CD4-positive, alpha-beta T cell treated with Interleukin-12 subunit alpha and Interleukin-12 subunit beta, for 1 hour (primary cell): ENCODE measurements at places on chromosomes 1 and 21.
A peak's percentile ranks its signal among the peaks of the same experiment; 100 is the strongest.

DNA sequence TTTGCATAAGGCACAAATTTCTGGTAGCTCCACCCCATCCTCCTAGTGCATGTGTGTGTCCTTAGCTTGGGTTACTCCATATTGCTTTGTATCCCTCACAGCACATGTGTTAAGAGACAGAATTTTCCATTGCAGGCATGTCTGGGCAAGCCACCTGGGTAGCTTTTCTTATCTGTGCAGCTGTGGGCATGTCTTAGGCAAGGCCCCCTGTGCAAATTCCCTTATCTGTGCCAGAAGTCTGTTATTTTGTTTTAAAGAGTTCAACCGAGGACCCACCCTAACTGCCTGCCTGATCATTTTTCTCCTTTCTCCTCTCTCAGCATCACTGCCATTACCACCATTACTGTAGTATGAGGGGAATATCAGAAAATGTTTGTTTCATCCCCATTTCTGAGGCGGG lies 131.9 kb downstream of the CYYR1 start:
- no peak for DNase-seq

- no peak for DNase-seq
Measured at GRCh38 chr1:216750031-216750627, 26.9 kb upstream of the ESRRG start.

- DNase-seq: no peak
Measured at GRCh38 chr1:12709091-12709491, 6.8 kb upstream of the AADACL3 start.

GRCh38 chr1:84133479-84133878 lies 10.6 kb upstream of the PRKACB start:
- no peak for DNase-seq

DNA sequence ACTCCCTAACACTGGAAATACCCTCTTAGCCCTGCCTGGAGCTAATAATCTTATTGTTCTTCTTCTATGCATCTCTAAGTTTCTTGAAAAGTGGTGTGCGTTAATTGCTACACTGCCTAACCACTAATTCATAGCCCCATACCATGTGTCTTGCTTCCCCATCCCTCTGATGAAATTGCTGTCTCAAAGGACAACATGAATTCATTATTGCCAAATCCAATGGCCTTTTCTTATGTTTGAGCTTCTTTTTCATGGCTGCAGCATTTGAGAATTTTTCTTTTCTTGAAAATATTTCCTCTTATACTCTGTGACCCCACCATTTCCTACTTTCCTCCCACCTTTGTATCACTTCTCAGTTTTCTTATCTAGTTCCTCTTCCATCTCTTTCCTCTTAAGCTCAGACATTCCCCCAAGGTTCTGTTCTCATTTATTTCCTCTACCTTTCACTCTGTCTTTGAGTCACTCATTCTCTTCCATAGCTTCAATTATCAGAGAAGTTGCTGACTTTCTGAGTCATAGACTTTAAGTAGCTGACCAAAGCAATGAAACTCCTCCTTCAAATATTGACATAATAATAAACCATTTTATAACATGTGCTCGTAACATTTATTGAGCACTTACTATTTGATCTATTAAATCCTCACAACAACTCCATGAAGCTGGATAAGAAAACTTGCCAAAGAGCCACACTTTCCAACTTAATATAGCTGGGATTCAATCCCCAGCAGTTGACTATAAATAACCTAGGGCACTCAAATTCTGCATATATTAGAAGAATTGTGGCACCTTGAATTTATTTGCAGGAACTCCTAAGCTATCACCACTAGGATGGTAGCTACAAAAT lies 35.5 kb upstream of the ATP6V1G3 start:
- no peak for DNase-seq

DNA sequence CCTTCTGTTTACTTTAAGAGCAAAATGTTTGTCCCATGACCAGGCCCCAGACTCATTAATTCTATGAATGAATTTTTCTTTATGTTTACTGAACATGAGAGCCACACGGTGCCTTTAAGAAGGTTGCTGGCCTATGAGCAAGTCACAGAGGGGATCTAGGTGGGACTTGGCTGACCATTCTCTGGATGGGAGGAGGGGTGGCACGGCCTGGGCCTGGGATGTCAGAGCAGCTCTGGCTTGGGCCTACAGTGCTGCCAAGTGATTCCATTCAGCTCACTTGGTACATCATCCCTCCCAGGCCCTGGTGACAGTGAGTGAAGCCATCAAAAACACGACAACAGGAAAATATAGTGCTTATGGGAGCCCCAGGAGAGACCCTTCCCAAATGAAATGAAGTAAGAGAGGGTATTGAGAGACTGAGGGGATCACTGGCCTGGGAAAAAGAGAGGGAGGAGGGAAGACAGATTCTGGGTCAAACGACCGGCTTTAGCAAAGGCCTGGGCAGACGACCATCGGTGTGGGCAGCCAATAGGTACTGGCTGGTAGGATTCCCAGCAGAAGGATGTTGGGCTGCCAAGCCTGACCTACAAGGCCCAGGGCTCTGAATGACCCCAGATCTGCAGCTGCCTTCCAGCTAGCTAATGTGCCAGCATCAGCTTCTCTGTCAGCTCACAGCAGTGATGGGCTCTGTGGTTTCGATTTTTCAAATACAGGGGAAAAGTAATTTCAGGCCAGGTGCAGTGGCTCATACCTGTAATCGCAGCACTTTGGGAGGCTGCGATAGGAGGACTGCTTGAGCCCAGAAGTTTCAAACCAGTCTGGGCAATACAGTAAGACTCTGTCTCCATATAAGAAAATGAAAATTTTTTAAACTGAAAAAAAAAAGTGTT lies 3.3 kb downstream of the TMEM53 start:
- DNase-seq: no peak

DNA sequence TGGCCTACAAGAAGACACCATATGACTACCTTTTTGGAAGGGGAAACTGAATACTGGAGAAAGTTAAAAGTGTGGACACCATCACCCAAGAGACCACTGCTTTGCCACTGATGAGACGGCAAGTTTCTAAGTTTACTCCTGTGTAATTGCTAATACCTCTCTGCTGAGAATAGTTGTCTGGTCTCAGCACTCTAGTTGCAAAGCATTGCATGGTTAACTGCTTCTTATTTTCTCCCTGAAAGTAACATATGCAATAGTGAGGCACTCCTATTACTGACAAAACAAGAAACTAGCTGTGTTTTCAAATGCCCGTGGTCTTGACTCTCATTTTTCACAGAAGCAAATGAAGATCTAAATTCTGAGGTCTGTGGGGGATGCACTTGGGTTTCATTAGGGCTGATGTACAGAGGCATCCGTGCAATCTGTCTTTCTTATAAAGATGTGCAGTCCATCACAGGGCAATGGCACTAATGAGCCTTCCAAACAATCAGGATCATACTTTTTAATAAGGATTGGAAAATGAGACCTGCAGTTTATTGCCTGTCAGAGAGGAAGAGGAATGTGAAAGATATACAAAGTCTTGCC lies 62.9 kb downstream of the IFI44 start:
- no peak for DNase-seq

DNA sequence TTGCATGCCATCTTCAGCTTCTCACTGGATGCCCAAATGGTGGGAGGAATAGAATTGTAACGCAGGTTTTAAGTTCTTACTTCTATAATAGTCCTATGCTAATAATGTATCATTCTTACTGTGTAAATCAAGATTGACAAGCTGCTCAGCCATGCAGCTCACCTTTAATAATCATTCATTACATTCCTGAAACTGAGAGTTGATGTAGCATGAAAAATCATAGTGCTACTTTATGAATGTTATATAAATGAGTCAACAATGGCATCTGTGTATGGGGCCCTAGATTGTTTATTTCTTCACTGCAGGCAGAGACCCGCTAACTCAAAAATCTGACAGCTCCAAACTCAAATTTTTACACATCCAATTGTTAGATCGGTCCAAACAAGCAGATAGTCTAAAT lies 34.4 kb downstream of the FH start:
- DNase-seq: no peak

DNA sequence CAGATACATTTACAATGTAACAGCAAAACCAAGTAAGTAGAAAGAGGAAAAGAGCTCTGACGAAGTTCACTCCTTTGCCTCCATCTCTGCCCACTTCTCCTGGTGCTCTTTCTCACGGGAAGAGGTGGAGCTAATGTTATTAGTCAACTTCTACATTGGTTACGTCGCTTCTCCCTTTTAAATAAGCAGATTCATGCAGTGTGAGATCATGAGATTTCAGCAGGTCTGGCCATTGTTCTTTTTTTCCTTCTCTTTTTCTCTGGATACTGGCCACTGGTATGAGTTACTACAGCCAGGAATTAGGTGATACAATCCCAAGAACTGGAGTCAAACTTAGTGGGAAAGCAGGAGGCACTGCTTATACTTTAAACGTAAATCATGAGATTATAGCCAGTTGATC lies 207.1 kb downstream of the AKT3 start:
- no peak for DNase-seq

GRCh38 chr1:148333875-148334338 lies 149.2 kb downstream of the PPIAL4G start:
- DNase-seq: no peak

- no peak for DNase-seq
Measured at GRCh38 chr1:26274801-26275425, 5.0 kb upstream of the SH3BGRL3 start.

- DNase-seq: peak; percentile 3
Measured at GRCh38 chr1:178938959-178939317, 68.1 kb upstream of the ANGPTL1 start.

- DNase-seq: peak; percentile 49
Measured at GRCh38 chr1:162056043-162056442, 13.4 kb upstream of the NOS1AP start.

GRCh38 chr1:110538075-110538474 lies 19.1 kb upstream of the KCNA10 start:
- no peak for DNase-seq

- peak; percentile 49 for DNase-seq
Measured at GRCh38 chr1:27632387-27633297, 2.3 kb downstream of the FGR start.

GRCh38 chr1:171206204-171206977 lies 21.3 kb downstream of the FMO2 start:
- DNase-seq: no peak

DNA sequence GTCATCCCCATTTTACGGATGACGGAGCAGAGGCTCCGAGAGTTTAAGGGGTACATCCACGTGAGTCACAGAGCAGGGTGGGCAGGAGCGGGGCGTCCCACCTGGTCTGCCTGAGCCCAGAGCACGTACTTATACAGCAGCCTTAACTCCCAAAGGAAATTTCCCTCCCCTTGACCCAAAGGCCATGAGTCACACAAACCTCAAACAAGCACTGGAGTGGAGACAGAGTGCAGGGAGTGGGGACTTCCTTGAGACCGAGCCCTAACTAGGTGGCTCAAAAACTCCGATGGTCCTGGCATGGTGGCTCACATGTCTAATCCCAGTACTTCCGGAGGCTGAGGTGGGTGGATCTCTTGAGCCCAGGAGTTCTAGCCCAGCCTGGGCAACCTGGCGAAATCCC lies 141.6 kb upstream of the KLHDC7A start:
- DNase-seq: no peak

- no peak for DNase-seq
Measured at GRCh38 chr1:165344198-165344597, 12.3 kb downstream of the LMX1A start.

DNA sequence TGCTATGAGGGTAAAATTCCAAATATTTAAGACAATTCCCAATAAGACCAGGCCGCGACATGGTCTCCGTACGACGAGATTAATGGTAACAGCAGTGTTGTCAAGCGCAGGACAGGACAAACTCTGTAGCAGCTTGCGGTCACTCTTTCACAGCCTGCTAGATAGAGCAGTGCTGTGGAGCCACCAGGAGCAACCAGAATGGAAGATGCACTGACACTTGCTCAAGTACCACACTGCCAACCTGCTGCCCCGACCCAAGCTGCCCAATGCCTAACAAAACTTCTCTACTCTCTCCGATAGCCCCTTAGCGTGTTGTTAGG lies 636 bp downstream of the WARS2 start:
- no peak for DNase-seq
